ENCODE measurements at places on chromosomes 5 and 9.

DNA sequence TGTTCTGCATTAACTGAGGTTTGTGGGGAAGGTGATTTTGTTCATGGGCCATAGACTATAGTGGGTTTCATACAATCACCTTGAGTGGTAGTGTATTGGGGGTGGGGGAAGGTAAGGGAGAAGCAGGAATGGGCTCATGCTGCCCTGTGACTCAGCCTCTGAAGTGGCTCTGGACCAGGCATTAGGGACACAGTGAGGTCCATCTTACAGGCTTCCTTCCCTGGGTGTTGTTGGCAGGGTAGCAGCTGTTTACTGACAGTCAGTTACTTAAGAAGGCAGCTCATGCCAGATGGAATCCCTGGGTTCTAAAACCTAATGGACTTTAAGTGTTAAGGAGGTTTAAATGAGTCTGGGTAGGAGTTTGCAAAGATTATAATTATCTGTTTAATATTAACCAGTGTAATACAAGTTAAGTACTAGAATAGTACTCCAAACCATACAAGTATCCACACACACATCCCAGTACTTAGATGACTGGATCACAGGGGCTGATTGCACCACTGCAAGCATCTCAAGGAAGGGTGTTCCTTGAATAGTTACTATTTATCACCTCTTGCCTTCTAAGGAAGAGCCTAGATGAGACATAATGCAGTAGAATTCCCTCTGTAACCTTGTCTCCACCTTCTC is 59.3 kb downstream of the CAST start:
- no peak for DNase-seq

- DNase-seq = no peak
Observed at GRCh38 chr9:80326105-80326504, 754.3 kb downstream of the TLE4 start.

GRCh38 chr5:115977988-115978387 is 15.7 kb downstream of the LVRN start:
- no peak for DNase-seq

- DNase-seq = no peak
Observed at GRCh38 chr9:113462781-113463286, 693 bp upstream of the RGS3 start.

DNA sequence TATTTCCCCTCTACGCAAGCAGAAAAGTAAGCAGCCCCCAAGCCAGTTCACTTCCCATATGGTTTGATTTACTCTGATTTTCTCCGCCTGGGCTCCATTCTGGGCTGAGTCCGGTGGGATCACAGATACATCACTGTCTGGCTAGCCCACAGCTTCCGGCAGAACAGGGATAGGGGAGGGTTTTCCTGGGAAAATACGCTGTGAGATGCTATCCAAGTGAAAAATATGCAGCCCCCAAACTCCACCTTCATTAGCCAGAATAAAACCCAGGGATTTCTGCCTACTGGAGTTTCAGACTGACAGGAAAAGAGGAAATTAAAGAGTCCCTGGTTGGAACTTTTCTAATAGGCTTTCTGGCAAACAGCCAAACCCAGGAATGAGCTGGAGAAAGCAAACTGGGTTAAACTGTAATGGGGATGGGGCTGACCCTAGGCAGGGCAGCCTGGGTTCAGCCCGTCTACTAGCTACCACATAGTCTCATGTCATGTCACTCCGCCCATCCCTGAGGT is 16.9 kb upstream of the NIPAL4 start:
- no peak for DNase-seq

GRCh38 chr5:40397091-40397490 is 282.6 kb upstream of the PTGER4 start:
- no peak for DNase-seq

GRCh38 chr5:172897481-172898217 is 61.6 kb upstream of the RPL26L1 start:
- DNase-seq = no peak

DNA sequence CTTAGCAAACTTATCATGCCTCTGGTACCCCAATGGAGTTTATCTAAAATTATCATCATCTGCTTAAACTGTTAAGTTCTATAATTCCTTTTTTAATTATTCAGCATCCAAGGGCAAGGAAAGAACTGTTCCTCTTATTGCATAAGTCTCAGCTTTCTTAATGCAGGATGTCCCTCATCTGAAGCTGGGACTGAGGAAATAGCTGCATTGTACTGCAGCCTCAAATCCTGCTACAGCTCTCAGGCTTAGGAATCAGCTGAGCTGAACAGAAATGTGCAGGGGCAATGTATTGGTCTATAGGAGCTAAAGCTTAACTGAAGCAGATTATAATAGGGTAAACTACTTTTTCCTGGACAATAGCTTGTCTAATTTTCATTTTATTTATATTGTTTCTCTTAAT is 48.0 kb downstream of the HAPLN1 start:
- no peak for DNase-seq

DNA sequence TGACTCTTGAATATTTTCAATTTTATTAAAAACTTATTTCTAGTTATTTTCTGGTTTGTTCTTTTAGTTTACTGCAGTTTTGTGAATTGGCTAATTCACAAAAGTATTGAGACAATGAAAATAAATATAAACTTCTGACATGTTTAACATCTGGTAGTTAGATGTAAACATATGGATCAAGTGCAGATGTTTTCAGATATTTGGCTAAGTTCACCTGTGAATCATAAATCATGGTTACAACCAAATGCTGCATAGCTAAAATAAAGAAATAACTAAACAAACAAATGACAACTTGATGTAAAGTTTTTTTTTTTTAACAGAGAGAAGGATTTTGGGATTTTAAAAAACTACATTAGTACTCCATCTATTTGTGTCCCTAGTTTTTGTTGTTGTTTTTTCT is 484.6 kb downstream of the SLCO4C1 start:
- no peak for DNase-seq

DNA sequence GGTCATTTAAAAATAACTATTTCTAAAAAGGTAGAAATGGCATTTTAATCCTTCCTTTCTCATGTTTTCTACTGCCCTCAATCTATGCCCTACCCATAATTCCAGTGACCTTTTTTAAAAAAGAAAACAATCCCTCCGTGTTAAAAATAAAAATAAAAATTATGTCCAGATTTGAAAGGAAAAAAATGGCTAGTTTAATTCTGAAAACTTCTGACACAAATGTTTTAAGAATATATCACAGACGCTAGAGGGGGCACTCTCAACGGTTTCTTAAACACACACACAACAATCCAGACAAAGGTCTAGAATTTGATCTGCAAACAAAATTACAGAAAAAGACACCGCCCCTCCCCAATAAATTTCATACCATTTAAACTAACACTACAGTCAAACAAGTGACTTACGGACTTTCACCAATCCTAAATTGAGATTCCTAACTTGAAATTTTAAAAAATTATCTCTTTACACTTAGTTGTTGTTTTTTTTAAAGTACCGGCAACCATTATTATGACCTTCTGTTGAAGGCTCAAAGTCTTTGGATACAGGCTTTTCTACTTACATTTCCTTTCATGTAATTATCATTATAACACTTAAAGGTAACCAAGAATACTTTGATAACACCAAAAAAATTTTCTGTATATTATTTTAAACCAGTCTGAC is 38.2 kb downstream of the CLINT1 start:
- peak; percentile 16 for DNase-seq

GRCh38 chr9:129007035-129007765 is 20.9 kb downstream of the SH3GLB2 start:
- DNase-seq = peak; percentile 40

DNA sequence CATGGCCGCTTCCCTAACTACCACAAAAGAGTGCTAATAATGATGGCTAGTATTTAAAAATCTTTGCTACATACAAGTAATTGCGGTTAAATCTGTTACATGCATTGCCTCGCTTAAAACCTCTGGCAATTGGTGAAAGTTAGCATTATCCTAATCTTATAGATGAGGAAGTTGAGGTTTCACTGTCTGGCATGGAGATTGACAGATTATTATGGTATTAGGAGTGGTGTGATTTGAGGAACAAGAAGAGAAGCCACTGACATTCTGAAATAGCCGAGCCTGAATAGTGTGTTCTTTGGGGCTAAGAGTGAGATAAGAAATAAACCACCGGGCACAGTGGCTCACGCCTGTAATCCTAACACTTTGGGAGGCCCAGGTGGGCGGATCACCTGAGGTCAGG is 45.3 kb upstream of the DPYSL3 start:
- no peak for DNase-seq

DNA sequence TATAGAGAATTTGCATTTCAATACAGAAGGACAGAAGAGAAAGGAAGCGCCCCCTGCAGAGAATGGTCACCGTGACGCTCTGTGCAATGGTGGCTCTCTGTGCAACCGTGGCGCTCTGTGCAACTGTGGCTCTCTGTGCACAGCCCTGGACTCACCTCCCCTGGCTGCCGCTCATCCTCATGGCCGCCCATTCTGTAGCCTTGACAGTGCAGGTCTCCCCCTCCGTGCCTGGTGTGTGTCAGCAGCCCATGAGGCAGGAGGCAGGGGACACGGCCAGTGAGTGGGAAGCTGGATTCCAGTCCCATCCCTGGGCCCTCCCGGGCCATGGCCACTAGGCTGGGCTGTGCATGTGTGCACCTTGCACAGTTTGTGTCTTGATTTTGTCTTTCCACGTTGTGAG is 12.0 kb downstream of the EXOC3 start:
- no peak for DNase-seq

DNA sequence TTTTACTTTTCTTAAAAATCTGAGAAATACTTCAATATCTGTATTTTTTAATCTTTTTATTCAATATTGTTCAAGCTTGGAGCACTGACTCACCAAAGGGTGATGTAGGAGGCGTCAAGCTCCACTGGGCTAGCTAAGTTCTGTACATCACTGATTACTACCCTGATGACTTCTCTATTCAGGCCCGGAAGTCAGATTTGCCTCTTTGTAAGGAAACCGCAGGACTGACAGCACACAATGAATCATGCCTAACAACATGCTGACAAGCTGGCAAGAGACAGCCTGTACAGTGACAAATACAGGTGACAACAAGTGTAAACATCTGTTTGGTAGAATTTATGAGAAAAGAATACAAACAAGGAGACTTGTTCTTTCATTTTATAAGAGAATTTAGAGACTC is 627.9 kb upstream of the RORB start:
- DNase-seq = peak; percentile 8

DNA sequence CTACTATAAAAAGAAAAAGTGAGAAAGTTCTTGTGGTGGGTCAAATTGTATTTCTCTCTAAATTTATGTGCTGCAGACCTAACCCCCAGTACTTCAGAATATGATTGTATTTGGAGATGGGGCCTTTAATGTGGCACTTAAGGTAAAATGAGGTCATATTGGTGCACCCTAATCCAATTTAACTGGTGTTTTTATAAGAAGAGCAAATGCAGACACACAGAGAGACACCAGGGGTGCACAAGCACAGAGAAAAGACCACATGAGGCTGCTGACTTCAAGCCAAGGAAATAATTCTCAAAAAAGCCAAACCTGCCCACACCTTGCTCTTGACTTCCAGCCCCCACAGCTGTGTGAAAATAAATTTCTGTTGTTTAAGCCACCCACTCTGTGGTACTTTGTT is 80.2 kb upstream of the HTR4 start:
- no peak for DNase-seq

- no peak for DNase-seq
Observed at GRCh38 chr5:92674321-92674720, 906.7 kb downstream of the NR2F1-AS1 start.

DNA sequence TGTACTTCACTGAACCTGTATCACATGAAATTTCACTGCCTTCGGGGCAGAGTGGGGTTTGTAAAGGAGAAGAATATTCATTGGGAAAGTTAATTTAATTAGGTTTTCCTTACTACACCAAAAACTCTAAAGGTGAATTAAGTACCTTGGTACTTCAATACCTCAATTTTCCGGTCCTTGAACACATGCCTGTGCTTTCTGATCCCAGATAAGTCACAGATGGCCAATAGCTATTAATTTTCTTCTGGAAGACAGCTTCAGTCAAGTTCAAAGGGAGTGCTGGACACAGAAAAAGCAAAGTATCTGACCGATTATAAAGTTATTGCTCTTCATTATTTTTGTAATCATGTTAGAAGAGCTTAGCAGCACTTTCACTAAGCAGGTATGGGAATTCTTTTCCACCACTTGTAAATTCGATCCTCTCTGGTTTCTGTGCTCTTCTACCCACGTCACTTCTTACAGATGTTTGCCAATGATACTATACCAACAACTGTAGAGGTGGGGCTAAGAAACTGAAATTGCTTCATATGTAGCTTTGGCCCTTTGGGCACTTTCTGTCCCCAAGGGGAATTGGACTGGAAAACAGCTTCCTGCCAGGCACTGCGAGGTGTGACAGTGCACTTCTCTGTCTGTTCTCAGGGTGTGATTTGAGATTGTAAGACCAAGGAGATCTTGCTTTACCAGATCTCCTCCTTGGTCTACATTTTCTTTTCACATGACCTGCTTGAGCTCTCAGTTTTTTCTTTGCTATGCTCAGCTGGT is 164.0 kb downstream of the CCDC192 start:
- no peak for DNase-seq

- DNase-seq = no peak
Observed at GRCh38 chr5:77926337-77926736, 150.2 kb upstream of the TBCA start.

DNA sequence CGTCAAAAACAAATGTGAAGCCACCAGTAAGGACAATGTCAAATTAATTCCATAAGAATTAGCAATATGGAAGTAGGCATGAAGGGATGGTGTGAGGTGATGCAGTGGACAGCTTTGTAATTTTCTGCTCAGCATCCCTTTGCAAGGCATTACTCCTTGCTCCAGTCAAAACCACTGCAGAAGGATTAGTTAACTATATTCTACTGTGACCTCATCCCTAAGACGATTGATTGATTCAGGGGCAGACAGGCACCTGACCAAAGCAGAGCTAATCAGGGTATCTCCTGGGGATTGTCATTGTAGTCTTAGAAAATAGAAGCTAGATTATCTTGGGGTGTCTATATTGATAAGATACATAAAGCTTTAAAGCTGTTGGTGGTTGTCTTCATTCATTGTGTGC is 98.7 kb downstream of the NMUR2 start:
- no peak for DNase-seq

- no peak for DNase-seq
Observed at GRCh38 chr5:138716456-138716924, 36.7 kb upstream of the CTNNA1 start.

- no peak for DNase-seq
Observed at GRCh38 chr5:68644971-68645370, 429.4 kb downstream of the PIK3R1 start.

DNA sequence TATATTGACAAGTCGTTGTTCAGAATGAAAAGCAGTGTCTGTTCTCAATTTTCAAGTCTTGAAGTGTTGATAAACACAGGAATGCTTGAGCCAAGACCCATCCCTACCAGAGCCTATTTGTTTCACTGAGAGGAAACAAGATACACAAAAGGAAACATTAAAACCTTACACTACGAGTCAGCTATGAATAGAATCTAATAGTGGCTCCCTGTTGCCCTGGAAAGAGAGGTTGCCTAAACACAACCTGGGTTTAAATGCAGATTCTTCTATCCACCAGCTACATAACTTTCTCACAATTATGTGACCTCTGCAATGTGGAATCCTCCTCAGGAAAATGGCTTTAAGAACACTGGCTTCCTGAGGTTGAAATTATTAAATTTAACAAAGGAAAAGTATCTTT is 29.1 kb upstream of the BNC2 start:
- no peak for DNase-seq
